Stimulated activated CD8-positive, alpha-beta memory T cell treated with anti-CD3 and anti-CD28 coated beads, Interleukin-7, amount 100 ng/mL, for 1 hour (primary cell): ENCODE measurements at places on chromosomes 5 and 9.

DNA sequence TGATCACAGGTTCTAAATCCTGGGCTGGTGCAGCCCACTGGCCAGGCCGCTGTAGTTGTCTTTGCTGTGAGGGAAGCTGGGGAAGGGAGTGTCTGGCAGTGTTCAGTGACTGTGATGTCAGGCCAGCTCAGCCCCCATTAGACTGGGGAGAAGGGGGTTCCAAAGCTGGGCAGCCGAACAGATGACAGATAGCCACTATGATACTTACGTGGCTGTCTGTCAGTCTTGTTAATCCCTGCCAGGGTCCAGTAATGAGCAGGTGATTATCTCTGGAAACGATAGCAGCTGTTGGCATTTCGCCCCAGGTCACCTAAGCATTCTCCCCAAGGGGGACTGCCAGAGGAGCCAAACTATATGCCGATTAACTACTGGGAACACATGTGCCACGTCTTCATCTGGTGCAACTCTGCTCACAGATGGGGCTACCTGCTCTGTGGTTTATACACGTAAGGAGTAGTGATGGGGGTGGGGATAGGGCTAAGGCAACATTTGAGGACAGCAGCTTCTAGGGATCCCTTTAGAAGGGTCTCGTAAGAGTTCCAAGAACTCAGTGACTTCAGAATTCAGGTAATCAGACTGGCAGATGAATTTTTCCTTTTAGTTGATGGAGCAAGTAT, 396.3 kb downstream of the KDM4C start:
- DNase-seq, result no peak

DNA sequence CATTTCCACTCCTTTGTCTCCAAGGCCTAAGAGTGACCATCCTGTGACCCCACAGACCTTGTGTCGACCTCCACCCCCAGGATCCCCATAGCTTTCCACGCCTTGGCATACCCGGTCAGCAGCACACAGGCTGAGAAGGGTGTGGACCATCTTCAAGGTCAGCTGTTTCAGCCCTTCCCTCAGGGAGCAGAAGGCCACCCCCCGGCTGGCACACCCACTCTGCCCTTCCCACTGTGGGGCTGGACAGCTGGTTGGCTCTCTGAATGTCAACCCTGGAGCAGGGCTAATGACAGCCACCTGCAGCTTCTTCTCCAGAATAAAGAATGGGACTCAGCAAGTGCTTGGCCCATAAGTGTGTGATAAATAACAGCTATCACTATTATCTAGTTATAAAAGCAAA, 93.1 kb downstream of the OLFM1 start:
- no peak for DNase-seq

GRCh38 chr9:93684161-93684765, 107.9 kb downstream of the PHF2 start:
- DNase-seq, result no peak

GRCh38 chr9:112831281-112831851, 59.3 kb downstream of the SLC46A2 start:
- DNase-seq, result no peak

GRCh38 chr5:112614986-112615385, 122.7 kb upstream of the APC start:
- no peak for DNase-seq

DNA sequence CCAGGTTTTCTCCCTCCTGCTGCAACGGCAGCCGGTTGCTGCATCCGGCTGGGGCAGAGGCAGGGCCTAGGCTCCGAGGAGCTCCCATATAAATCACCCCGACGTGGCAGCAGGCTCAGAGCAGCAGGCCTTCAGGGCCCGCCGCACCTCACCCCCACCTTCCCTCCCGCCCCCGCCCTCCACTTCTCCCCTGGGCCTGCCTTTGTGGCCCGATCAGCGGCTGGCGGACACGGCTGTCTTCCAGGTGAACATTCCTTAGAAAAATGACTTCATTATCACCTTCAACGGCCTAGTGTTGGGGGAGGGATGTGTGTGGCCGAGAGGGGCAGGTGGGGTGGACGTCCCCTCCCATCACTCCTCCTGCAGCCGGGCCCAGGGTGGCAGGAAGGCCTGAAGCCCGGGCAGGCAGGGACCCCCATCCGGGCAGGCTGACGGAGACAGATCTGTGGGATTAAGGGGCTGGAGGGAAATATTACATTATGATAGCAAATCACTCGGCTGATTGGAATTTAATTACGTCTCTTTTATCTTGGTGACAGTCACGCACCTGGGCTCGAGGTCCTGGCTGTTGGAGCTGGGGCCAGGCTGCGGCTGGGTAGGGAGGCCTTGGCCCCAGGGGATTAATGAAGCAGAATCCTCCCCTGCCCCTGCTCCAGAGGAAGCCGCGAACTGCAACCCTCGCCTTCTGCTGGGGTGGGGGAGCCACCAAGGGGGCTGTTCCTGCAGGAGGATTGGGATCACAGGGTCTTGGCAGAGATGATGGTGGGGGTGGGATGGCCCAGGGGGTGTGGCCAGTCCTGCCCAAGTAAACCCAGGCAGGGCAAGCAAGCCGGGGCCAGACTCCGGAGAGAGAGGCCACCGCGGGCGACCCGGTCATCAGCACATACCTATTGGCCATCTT, 38.4 kb upstream of the RXRA start:
- DNase-seq, result no peak

GRCh38 chr5:150318613-150319483, 16.1 kb upstream of the ARSI start:
- DNase-seq, result no peak

GRCh38 chr9:109401990-109402318, 81.1 kb upstream of the EPB41L4B start:
- DNase-seq, result no peak

GRCh38 chr5:154315756-154316155, 125.2 kb downstream of the GALNT10 start:
- DNase-seq, result no peak
